ENCODE measurements at places on chromosomes 7 and 10.

GRCh38 chr7:64603271-64603670 lies 40.4 kb upstream of the ZNF680 start:
- no peak for DNase-seq

GRCh38 chr10:94264085-94264484 lies 98.7 kb downstream of the NOC3L start:
- DNase-seq, result no peak

GRCh38 chr7:55026867-55027490 lies 8.2 kb downstream of the EGFR start:
- DNase-seq, result no peak

DNA sequence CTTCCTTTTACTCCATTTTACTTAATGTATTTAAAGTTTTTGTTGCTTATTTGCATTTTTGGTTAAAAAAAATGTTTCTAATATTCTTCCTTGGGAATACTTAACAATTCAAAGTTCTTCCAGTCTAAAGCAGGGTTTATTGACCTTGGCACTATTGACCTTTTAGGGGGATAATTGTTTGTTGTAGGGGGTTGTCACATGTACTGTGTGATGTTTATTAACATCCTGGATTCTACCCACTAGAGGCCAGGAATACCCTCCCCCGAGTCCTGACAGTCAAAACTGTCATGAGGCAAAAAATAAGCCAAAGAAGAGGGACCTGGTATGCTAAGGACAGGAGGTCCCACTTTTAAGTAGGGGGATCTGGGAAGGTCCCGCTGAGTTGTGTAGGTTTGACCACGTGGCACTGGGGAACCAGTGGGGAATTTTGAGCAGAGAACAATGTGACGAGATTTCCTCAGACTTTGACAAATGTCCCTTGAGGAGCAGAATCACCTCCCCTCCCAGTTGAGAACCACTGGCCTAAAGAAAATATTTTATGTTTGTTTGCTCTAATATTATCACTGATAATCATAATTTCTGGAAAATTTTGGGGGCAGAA lies 178.3 kb upstream of the PRR15 start:
- no peak for DNase-seq

GRCh38 chr7:73397521-73398281 lies 35.9 kb upstream of the FZD9 start:
- DNase-seq, result peak; percentile 42

- no peak for DNase-seq
These were observed 4.2 kb upstream of the PILRA start for GRCh38 chr7:100369105-100369504.

GRCh38 chr10:110883924-110884323 lies 12.2 kb downstream of the PDCD4 start:
- no peak for DNase-seq

- DNase-seq, result no peak
These were observed 75.6 kb downstream of the CTBP2 start for GRCh38 chr10:125084614-125085257.

DNA sequence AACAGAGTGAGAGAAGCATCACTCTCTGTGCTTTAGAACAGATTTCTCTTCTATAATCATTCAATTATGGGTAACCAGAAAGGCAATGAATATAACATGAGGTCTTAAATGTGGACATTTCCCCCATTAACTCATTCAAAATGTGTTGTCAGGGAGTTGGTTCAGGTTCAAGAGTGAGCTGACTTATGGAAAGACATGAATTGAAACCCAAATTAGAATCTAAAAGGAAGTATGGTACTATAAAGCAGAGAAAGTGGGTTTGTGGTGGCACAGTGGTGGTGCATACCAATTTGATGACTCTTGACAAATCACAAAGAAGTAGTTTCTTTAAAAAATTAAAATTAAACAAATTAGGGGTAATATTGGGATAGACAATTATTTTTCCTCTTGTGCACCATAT lies 114.6 kb upstream of the MEOX2 start:
- DNase-seq, result no peak

- DNase-seq, result no peak
These were observed 417.7 kb upstream of the CELF2 start for GRCh38 chr10:10600004-10600403.

- DNase-seq, result no peak
These were observed 218.3 kb upstream of the GRB10 start for GRCh38 chr7:51000956-51001355.

GRCh38 chr10:33391611-33392465 lies 57.4 kb upstream of the NRP1 start:
- no peak for DNase-seq

- no peak for DNase-seq
These were observed 180.5 kb upstream of the ASAH2 start for GRCh38 chr10:50431791-50432190.

- no peak for DNase-seq
These were observed 574.1 kb downstream of the GALNT17 start for GRCh38 chr7:71705901-71706596.

GRCh38 chr7:49774459-49775064 lies 1.1 kb downstream of the VWC2 start:
- no peak for DNase-seq

DNA sequence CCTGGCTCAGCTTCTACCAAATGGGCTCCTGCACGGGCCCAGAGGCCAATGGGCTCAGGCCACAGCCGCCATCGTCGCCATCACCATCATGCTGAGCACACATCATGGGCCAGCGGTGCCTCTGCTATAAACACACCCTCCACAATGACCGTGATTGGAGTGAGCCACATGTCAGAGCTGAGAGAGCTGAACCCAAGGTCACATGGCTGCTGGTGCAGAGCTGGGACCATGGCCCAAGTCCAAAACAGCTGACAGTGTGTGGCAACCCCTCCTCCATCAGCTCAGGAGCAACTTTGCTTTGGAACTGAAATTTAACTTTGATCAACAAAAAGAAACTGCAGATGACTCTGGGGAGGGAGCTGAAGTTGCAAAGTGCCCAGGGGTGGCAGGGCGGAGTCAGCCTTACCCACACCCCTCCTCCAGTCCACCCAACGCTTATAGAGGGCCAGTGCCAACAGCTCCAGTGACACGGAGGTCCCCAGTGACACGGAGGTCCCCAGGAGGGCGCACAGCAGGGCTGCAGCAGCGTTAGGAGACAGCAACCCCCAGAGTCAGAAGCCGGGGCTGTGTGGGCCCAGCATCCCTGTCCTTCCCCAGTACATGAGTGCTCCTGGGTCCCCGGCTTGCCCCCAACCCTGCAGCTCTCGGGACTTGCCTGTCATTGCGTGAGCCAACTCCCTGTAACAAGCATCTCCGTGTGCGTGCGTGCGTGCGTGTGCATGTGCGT lies 249.6 kb downstream of the ELFN1 start:
- no peak for DNase-seq

DNA sequence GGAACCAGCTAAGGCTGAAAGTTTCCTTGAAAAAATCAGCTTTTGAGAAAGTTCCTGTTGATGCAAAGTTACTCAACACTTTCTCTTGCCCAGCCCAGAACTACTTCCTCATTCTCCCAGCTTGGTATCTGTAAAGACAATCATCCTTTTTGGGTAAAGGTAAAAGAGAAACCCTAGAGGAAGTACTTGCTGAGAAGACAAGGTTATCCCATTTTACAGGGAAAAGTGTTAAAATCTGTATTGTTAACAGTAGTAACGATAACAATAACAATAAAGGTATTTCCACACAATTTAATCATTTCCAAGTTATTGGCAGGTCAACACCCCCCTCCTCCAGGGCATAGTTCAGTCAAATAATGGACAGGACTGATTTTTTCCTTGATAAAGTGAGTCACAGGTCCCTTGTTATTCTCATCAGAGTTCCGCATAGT lies 2.4 kb downstream of the ALOX5 start:
- no peak for DNase-seq

- DNase-seq, result no peak
These were observed 6.7 kb downstream of the NPSR1 start for GRCh38 chr7:34664755-34665154.

- DNase-seq, result peak; percentile 85
These were observed at the start of gene STEAP2 for GRCh38 chr7:90211391-90212148. Gene STEAP2, plus strand, starts transcription at chr7:90211740. Its CDS starts 13,343 bp downstream, at chr7:90225083.

DNA sequence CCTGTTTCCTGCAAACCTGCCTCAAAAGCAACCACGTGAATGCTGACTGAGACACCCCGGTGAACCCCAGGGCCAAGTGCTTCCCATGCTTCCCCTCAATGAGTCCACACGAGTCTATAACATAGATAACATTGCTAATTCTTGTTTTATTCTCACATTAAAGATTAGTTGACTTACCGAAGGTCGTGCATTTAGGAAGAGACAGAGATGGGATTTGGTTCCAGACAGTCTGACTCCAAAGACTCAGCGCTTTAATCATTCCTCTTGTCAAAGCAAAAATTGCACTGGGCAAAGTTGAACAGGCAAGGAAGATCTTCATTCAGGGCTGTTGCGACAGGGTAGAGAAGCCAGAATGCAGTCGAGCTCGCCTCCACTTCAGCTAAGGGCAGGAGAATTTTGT lies 435.6 kb upstream of the C7orf33 start:
- DNase-seq, result no peak

DNA sequence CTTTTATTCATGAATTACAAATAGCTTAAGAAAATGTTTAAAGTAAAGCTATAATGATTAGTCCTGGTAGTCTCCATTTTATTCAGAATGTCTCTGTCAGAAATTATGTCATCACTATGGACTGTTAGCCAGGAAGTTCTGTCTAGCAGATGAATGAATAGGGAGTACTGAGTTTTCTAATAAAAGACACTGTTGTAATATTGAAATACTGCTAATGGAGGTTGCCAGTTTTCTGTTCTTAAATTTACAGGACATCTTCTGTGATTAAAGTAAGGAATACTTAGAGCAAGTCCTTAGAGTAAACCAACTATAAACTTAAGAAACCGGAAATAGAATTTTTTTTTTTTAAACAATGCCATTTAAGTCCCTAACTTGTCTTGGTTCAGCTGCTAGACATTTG lies 309.8 kb downstream of the ADK start:
- DNase-seq, result no peak

DNA sequence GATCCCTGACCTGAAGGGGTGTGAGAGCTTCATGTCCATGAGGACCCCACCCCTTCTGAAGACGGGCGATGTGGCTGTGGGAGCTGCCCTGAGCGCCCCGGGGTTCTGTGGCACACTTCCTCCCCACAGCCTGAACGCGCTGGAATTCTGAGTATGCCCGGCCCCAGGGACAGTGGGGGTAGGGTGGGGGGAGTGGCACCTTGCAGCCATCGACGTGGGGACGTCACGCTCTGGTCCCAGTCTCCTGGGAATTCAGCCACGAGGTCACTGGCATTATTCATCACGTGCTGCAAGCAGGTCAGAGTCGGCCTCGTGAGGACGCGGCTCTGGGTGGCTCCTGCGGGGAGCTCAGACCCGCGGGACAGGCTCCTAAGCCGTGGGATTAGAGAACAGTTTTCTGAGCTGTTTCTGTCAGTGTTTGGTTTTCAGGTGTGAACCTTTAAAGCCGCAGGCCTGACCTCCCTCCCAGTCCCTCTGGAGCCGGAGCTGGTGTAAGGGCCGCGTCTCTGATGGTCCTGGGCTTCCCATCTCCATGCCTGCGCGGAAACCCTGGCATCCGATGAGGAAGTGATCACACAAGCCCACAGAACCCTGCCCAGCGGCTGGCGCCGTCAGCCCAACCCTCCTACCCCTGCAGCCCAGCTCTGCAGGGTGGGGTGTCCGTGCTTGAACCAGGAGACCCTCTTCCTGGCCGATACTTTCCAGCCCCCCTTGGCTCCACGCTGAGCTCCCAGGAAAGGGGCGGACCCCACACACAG lies 16.1 kb downstream of the GPR146 start:
- DNase-seq, result no peak

GRCh38 chr7:33612442-33612841 lies 292.9 kb upstream of the BMPER start:
- DNase-seq, result no peak

DNA sequence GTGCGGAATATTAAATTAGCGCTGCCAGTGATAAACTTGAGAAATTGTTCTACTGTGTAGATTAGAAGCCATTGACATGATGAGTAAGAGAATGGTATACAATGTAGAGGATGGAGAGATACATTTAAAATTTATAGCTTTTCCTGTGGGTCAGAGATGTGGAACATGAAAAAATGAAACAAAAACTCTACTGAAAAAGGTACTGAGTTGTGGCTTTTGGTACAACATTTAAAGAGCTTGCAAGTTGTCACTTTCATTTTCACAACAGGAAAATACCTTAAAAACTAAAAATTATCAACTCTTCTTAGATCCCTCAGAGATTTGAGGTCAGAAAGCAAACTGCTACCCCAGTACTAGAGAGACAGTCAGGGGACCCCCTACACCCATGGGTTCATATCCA lies 348.8 kb upstream of the CDC14C start:
- no peak for DNase-seq

Data from renal cortex interstitium (tissue), 15 donors.